Natural killer cell (primary cell): ENCODE measurements at places on chromosomes 2 and 18.

DNA sequence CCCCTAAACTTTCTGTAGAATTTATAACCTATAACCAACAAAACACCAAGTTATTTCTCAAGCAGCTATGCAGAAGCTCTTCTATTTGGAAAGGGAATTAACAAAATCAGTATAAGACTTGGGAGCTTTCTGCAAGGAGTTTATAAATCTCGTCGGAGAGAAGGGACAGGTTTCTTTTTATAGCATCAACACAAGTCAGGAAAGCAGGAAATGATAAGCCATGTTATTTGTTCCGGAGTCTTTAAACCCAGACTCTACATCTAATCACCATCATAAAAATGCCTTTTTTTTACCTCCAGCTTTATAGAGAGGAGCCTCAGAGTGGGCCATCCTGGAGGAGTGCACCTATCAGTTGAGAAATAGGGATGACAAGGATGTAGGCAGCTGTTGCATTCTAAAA is 137.1 kb downstream of the DPP10 start:
- DNase-seq: no peak

DNA sequence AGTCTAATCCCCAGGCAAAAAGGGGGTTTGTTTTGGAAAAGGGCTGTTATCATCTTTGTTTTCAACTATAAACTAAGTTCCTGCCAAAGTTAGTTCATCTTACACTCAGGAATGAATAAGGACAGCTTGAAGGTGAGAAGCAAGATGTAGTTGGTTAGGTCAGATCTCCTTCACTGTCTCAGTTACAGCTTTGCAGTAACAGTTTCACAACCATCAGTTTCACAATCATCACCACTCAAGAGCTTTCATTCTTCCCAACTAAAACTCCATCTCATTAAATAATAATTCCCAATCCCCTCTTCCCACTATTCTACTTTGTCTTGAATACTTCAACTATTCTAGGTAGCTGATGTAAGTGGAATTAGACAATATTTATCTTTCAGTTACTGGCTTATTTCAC is 200.9 kb downstream of the NYAP2 start:
- DNase-seq: no peak

GRCh38 chr2:179332903-179333302 is 68.3 kb upstream of the SESTD1 start:
- DNase-seq: no peak

GRCh38 chr18:35692866-35693265 is 111.3 kb downstream of the GALNT1 start:
- DNase-seq: no peak

GRCh38 chr2:217757108-217757463 is 245.7 kb downstream of the TNS1 start:
- no peak for DNase-seq

GRCh38 chr2:43221124-43221762 is 5.2 kb downstream of the ZFP36L2 start:
- peak; percentile 29 for DNase-seq

DNA sequence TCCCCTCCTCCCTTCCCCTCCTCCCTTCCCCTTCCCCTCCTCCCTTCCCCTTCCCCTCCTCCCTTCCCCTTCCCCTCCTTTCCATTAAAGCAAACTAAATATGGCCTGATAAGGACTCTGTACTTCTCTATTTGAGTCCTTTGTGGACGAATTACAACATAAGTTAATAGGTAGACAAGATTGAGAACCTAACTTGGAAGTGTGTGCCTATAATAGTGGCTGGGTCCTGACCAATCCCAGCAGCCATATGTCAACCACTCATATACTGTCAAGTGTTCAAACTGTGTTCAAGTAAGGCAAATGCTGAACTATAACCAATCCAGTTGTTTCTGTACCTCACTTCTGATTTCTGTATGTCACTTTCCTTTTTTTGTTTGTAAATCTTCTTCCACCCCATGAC is 97.1 kb upstream of the RBMS1 start:
- DNase-seq: peak; percentile 7

- DNase-seq: no peak
Measured at GRCh38 chr2:40564184-40564583, 112.3 kb upstream of the SLC8A1 start.

- DNase-seq: no peak
Measured at GRCh38 chr2:232489516-232490220, 2.0 kb upstream of the ECEL1 start.

GRCh38 chr2:41853427-41854191 is 194.2 kb upstream of the PKDCC start:
- DNase-seq: peak; percentile 48

- DNase-seq: no peak
Measured at GRCh38 chr18:26746826-26747475, 118.6 kb downstream of the AQP4 start.

DNA sequence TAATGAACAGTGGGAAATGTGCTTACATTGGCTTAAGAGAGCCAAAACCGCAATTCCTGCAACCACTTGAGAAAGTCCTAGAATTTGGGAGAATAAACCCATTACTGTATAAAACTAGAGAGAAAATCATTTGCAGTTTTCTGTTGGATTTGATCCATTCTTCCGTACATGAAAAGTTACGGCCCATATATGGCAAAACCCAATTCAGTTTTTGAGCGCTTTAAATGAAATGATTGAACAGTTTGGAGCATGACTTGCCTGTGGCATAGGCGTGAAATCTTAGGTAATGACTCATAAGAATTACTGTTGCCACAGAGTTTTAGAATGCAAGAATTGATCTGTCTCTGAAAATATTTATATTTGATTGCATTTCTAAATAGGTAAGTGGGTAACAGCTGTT is 52.0 kb downstream of the PHLPP1 start:
- DNase-seq: no peak
